Fibroblast of pulmonary artery (primary cell): ENCODE measurements at places on chromosomes 16 and 17.

- peak; percentile 84 for DNase-seq
Measured at GRCh38 chr17:76681222-76682137, 29.3 kb downstream of the MXRA7 start.

DNA sequence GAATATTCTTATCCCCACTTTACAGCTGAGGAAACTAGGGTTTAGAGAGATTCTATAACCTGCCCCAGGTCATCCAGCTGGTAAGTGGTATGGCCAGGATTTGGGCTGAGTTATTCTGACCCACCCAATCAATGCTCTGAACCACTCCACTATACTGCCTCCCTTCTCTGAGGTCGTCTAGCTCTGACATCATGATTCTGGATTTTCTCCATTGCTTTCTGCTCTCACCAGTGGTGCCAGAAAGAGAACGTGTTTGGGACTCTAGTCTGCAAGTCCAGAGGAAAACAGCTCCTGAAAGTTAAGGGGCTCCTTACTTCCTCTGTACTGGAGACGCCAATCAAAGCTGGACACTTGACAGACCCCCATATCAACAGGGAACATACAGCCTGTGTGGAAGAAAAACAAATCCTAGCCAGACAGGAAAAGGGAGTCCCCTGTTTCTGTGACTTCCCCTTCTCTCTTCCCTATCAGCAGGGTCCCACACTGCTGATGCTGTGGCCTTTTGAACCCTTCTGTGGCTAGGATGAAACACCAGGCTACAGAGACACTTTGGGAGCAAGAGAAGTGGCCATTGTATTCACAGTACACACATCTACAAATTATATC lies 6.0 kb upstream of the EZH1 start:
- DNase-seq = no peak

DNA sequence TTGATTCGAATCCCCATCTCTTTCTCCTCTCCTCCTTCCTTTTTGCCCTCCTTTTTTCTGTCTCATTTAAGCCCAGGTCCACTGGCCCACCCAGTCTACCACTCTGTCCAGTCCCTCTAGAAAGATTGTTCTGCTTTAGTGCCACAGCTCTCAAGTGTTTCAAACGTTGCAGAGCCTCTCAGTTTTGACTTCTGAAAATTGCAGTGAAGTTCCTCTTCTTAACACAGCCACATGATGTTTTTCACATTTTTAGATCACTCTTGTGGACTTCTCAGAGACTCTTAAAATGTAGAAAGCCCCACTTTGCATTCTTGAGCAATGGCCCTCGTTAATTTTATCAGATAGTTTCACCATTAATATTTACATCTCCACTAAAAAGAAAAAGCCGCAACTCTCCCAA lies 253.1 kb downstream of the HAPSTR1 start:
- no peak for DNase-seq

GRCh38 chr17:49104511-49105074 lies 28.0 kb upstream of the B4GALNT2 start:
- no peak for DNase-seq

DNA sequence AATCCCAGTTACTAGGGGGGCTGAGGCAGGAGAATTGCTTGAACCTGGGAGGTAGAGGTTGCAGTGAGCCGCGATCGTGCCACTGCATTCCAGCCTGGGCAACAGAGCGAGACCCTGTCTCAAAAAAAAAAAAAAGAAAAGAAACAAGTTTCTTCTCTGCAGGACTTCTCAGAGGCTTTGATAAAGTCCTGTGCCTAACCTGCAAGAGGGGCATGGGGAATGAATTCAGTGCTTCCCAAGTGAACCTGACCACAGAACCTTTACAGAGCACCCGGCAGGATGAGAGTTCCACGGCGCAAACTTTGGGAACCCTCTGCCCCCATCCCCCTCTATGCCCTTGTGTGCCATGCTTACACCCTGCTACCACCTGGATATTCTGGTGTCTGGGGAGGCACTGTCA lies 17.9 kb downstream of the ITGB4 start:
- no peak for DNase-seq

- no peak for DNase-seq
Measured at GRCh38 chr17:8957721-8958120, 7.8 kb downstream of the PIK3R5 start.

GRCh38 chr16:89320782-89321501 lies 103.4 kb downstream of the ZNF778 start:
- peak; percentile 45 for DNase-seq

GRCh38 chr17:42891539-42892152 lies 9.0 kb upstream of the G6PC1 start:
- no peak for DNase-seq

DNA sequence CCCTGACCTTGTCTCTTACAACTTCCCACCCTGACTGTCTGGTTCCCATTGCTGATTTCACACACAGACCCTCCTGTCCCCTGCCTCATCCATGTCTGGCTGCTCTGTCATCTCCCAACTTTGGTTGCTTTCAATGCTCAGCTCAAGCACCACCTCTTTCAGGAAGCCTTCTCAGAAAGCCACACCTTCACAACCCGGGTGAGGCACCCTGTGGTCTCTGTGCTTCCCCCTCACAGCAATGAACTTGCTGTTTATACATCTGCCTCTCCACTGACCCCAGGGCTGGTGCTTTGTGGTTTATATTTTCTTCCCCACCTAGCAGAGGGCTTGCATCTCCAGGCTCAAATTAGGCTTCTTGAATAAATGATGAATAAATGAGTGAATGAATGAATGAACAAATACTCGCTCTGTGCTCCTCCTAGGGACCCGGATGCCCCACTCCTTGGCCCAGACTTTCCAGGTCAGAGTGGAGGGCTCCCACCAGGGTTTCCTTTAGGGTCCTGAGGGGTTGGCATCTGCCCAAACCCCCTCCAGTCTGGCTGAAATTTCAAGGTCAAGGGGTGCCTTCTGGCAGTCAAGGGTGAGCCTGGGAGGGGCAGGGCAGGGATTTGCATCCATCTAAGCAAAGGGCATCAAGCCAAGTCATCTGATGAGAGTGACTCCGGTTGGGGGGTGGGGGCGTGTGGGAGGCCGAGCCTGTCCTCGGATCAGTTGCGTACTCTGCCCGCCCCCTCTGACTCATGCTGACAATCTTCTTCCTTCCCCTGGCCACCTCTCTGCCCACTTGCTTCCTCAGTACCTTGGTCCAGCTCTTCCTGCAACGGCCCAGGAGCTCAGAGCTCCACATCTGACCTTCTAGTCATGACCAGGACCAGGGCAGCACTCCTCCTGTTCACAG lies at the start of gene ITGAX:
Gene ITGAX (plus strand): TSS at position 783 of the 898 bp plus-strand sequence. CDS start 79 bp downstream, at position 862.
- peak; percentile 44 for DNase-seq

- no peak for DNase-seq
Measured at GRCh38 chr16:48963306-48963705, 318.3 kb downstream of the CBLN1 start.
